ENCODE measurements at places on chromosomes 5 and 9.

DNA sequence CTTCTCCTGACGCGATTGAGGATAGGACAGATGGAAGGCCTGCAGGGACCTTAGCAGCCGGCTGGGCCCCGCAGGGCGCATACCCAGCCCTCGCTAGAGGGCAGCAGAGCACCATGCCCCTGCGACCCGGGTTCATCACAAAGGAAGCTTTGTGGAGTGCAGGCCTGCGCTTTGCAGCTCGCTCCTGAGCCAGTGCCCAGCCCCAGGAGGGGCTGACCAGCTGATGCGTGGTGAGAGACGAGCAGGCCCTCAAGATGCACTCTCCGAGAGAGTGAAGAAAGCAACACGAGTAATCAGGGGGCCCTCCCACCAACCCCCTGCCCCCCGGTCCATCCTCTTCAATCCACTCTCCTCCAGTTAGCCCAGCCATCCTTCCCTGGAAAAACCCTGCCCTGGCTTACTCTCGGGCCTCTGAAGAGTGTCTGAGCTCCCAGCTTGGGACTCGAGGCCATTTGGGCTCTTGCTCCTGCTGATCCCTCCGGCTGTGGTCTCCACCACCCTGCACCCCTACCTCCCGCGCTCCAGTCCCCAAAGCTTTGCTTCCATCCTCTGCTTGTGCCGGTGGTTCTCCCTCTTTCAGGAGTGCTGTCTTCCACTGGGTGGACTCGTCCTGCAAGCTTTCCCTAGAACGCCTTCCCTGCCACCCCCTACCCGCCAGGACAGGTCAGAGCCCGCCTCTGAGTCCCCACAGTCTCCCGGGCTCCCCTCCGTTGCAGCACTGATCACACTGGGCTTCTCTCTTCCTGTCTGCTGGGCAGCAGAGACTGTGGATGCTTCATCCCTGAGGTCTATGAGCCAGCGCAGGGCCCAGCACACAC, 9.1 kb upstream of the KIF12 start:
- peak; percentile 7 for DNase-seq

- DNase-seq: no peak
These were observed 198.4 kb downstream of the NSG2 start for GRCh38 chr5:174243904-174244303.

GRCh38 chr5:9686216-9686615, 56.1 kb upstream of the TAS2R1 start:
- DNase-seq: no peak

- DNase-seq: no peak
These were observed 113.2 kb downstream of the DCP2 start for GRCh38 chr5:113089653-113090335.

- DNase-seq: peak; percentile 38
These were observed 795 bp downstream of the CNOT8 start for GRCh38 chr5:154858972-154859871.

GRCh38 chr5:80165452-80165851, 90.4 kb downstream of the SERINC5 start:
- no peak for DNase-seq

DNA sequence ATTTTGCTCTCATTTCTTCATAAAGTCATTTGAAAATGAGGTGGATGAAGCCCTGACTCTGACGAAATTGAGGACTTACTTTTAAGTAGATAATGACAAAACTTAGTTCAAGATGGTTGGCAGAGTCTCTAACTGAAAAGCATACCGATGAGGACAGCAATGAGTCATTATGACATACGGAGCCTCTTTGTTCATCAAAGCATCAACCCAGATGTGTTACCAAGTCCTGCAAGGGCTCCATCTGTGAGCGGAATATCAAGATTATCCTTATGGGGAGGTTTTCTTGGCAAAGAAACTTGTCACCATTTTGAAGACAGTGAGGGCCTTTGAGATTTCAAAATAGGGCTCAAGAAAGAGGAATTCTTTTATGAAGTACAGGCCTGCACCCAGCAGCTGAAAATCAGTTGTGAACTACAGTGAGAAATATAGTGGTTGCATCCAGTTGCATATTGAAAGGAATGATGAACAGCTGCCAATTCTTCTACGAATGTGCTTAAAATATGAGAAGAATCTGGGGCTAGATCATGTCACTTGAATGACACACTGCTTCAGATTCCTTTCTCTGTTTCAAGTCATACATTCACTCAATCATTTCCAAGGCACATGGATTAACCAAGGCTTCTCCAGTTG, 86.6 kb upstream of the SLC24A2 start:
- DNase-seq: no peak

GRCh38 chr9:32434892-32435291, 50.4 kb downstream of the ACO1 start:
- no peak for DNase-seq

DNA sequence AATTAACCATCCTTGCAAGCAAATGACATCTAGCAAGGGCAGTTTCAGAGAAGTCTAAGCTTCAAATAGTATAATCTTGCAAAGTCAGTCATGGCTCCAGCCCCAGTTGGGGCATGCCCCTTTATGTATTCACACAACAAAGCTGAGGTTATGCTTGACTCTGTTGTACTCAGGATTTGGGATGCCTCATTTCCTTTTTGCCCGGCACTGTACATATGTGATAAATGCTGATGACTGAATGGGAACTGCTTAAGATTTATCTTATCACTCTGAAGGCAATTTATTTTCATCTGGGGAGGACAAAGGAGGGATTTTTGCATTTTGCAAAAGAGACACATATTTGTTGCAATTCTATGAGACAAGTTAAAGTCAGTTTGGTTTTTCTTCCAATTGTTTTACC, 219.2 kb downstream of the TRPM3 start:
- no peak for DNase-seq

DNA sequence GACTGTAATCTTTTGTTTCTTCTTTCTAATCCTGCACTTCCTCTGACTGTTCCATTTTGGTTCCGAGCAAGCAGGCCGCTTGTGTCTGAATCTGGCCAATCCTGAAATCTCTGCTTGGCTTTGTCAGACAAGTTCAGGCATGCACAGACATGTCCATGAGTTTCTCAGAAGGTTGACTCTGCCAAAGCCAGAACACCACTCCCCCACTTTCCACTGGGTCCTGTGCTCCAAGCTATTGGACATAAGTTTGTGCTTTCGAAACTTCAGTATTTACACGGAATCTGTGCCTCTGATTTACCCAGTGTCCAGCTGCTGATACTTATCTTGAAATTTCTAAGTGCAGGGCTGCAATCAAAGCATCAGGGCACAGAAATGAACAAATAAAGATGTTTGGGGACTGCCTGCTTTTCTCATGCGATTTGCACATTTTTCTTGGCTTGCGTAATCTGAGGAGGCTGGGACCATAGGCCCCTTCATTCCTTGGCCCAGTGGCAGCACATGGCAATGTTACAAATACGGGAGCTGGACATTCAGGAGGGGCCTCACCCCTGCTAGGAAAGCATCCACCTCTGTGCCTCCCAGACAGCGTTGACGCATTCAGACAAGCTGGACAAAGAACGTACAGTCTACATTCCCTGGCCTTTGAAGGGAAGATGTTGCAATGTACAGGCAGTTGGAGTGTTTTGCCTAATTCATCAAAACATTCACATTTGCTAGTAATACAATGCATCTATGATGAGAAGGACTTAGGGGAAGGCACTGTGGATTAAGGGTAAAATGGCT, 209.2 kb upstream of the PAPPA start:
- DNase-seq: no peak

DNA sequence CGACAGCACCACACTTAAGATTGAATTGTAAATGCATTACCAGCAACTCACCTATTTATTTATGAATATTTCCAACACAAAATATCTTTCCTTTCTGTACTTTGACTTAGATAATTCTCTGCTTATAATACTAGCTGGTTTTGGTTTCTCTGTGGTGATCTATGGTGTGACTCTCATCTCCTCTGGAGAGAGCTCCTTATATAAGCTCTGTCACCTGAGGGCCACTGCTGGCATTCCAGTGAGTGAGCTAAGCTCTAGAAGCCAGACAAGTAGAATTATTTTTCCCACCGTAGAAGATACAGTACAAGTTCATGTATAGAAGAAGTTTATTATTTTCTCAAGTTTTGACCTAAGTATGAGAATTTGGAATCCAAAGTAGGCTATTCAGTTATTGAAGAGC, 111.5 kb downstream of the CDC42SE2 start:
- DNase-seq: no peak

DNA sequence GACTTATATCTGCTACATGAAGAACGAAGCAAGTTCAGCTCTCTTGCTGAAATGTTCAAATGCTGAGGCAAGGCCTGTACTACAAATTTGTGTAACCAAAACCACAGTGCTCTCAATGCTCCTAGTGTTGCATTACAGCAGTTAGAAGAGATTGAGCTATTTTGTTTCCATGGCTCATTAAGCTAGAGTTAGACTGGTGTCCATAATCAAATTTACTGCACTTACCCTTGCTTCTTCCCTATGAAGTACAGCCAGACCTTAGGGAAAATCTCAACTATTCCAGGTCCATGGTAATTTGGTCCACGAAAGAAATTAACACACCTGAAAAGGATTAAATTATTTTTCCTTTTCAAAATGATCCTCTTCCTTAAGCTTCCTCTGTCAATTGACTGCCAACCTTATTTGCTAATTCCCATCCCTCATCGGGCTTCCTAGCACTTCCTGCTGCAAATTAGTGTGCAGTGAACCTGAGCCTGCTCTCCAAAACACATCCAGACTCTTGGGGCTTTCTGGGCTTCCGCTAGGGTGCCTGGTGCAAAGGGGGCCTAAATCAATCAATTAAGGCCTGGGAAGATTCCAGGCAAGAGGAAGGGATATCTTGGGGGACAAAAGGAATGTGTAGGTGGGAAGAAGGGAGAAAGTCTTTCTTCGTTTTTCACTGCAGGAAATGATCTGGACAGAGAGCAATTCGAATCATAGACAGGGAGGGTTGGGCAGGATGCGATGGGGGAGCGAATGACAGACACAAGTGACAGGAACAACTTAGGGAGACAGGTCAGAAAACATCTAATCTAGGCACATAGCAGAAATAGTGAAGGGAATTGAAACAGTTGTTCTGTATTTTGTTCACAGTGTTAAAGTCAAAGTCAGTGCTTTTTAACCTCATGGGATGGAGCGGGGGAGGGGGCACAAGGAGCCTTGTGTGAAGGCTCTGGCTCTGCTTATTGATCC, 542.4 kb downstream of the RAB3C start:
- DNase-seq: no peak

- no peak for DNase-seq
These were observed 185.4 kb downstream of the TTC39B start for GRCh38 chr9:15121630-15122029.

DNA sequence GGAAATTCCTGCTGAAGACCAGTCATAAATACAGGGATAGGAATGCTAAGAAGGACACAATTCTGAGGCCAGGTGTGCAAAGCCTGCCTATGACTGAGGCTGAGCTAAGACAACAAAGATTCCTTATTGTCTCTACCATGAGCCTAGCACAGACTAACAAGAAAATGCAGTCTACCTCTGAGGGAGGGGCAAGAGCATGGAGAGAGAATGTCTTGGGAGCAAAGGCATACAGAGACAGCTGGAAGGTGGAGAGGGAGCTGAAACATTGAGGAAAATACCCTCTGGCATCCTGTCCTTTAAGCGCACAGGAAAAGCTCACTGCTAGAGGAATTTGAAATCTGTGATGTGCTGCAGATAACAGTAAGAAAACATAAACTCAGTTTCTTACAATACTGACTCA, 8.8 kb upstream of the C9orf40 start:
- no peak for DNase-seq

DNA sequence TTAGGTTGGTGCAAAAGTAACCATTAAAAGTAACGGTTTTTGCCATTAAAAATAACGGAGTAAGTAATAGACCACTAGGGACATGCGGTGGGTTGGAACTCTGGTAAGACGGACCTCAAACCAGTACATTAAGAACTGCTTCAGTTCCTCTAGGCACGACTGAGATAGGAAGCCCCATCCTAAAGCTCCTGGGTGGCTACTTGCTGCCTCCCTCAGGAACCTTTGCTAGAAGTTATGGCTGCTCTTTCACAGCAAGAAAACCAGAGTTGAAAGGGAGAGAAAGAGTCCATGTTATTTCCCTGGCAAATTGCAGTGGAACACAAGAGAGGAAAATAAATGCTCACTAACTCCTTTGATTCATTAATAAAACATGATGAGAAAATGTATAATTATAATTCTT, 47.6 kb downstream of the MCTP1 start:
- DNase-seq: no peak

DNA sequence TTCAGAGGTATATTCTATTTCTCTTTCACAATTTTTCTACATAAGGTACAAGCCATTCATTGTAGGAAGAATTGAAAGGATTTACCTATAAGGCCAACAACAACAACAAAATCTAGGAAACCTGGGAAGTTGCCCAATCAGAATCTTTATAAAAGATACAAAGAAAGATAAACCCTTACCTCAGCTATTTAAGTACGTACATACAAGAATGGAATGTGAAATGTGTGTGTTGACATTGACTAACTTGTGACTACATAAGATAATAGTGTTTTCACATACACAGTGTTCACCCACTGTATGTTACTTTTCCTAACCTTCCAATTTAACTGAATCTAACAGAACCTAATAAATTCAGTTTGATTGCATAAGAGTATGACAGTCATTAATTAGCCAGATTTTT, 154.1 kb downstream of the ADAMTS6 start:
- no peak for DNase-seq

DNA sequence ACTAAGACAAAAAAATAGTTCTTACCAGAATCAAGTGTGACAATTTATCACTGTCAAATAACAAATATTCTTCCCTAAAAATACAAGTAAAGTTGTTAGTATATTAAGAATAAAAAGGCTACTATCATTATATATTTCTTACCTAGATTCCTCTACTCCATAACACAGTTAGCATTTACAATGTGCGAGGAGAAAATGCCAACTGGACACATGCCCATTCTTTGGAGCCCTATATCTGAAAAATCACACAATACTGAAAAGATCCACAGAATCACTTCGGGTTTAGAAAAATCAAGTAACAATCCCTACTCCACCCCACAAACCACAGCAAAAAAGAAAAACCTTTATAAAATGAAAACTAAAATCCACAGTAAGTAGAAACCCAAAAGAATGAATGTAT, 70.9 kb downstream of the PKD2L2 start:
- DNase-seq: no peak

DNA sequence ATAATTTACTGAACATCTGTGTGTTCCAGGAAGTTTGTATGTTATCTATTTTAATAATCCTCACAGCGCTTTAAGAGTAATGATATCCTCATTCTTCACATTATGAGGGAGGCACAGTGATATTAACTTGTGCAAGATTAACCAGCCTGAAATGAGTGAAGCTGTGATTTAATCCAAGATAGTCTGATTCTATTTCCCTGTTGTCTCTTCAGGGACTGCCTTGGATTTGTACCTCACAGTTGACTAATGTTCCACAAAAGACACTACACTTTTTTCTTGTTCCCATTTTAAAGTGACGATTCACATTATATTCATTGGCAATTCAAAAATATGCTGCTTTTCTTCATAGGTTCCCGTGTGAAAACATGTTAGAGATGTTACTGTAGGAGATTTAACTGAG, 125.3 kb upstream of the GNA14 start:
- DNase-seq: no peak

GRCh38 chr5:96297867-96298266, 135.2 kb downstream of the PCSK1 start:
- no peak for DNase-seq

GRCh38 chr5:7208938-7209337, 187.0 kb upstream of the ADCY2 start:
- no peak for DNase-seq
